Cortex of kidney (tissue), 1 donor: ENCODE measurements at places on chromosomes 12 and 14.

GRCh38 chr12:92336641-92337040 lies 191.0 kb upstream of the BTG1 start:
- DNase-seq, result no peak

- no peak for DNase-seq
These were observed 29.8 kb upstream of the STRAP start for GRCh38 chr12:15852383-15852782.

- DNase-seq, result no peak
These were observed 269.4 kb upstream of the ALG10 start for GRCh38 chr12:33752854-33753253.

GRCh38 chr14:105533391-105533790 lies 7.0 kb downstream of the TMEM121 start:
- no peak for DNase-seq

GRCh38 chr12:104906695-104907094 lies 51.4 kb downstream of the SLC41A2 start:
- DNase-seq, result no peak

- no peak for DNase-seq
These were observed 10.0 kb downstream of the SFSWAP start for GRCh38 chr12:131720921-131721320.

- DNase-seq, result no peak
These were observed 127.0 kb downstream of the ERC1 start for GRCh38 chr12:1117970-1118563.

DNA sequence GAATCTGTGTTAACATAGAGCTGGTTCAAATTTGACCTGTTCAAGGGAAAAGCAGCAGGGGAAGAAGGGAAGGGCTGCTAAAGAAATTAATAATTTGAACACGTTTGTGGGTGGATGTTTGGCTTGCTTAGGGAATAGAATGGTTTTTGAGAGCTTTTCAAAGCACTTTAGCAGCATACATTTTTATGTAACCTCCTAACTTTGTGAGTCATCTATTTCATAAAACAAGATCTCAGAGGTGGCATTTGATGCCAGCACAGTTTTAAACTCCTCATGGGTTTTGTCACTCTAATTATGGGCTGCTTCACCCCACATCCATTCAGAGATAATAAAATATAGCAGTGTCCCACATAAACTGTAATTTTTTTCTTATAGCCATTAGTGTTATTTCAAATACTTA lies 143.8 kb downstream of the ACSS3 start:
- DNase-seq, result no peak

DNA sequence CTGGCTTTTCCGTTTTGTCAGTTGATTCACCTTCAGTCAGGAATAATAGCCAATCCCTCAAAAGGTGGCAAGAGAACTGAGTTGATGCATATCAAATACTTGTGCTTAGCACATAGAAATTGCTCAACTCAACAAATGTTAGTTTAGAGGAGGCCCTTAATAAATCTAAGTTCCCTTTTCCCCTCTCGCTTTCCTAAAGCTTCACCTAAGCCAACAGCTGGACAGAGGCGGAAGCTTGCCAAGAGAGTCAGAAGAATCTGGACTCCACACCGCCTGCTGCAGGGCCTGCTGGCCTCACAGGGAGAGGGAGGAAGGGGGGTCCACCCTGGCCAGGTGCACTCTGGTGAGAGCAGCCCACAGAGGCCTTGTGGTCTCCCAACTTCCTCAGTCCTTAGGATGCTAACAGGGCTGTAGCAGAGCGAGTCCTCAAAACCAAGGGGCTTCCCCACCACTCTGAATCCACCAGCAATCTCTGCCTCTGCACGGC lies 213.1 kb downstream of the CHST11 start:
- DNase-seq, result no peak

DNA sequence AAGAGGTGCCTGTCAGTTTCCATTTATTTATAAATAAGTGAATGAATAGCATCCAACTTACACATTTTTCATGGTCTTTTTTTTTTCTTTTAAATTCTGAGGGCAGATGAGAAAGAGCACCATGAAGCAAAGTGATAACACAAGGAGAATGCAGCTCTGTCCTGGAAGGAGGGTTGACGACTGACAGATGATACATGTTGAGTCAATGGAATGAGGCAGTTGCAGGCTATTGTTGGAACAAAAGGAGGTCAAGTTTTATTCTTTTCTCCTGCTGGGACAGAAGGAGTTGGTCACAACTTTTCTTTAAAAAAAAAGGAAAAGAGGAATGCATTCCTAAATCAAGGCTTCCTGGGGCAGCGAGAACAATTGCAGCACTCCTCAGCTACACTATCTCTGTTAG lies 119.9 kb upstream of the PLEKHG7 start:
- DNase-seq, result no peak

DNA sequence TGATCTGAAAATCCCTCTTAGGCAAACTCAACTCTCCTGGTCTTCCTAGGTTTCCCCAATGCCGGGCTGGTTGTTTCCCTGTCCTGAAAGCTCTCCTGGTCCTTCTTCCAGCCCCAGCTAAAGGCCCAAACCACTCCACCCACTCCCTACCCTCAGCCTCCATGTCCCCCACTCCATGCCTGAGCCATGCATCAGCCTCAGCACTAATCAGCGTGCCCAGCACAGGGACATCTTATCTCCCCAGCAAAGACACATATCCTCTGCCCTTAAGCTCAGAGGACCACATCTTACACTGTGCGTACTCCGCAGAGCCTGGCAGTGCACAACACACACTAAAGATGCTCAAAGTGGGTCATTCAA lies 25.9 kb downstream of the ACTN1 start:
- DNase-seq, result no peak

DNA sequence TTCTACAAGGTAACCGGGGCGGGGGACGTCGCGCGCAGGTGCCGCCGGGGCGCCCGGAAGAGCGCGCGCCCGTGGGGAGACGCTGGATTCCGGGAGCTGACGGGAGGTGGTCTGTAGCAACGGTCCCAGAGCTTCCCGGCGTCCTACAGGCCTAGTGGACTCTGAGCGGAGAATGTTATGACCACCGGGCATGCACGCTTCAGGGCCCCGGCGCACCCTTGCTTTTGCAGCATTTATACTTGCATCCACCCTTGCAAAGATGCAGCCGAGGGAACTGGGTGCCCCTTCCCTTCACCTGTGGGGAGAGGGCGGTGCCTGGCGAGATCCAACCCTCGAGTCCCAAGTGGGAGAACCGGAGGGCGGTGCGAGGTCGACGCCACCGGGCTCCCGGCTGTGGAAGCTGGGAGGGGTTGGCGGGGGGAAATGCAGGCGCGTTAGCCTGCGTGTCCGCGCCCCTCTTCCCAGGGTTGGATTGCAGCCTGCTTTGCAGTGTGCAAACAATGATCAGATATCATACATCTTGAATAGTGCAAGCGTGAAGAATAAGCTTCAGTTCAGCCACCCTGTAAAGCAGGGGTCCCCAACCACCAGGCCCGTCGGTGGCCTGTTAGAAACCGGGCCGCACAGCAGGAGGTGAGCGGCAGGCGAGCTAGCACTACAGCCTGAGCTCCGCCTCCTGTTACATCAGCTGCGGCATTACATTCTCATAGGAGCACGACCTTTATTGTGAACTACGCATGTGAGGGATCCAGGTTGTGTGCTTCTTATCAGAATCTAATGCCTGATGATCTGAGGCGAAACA lies 576 bp downstream of the ERP29 start:
- DNase-seq, result no peak

- DNase-seq, result no peak
These were observed 191.5 kb upstream of the CAND1 start for GRCh38 chr12:67077617-67078016.

- no peak for DNase-seq
These were observed 3.8 kb upstream of the PSMC6 start for GRCh38 chr14:52703225-52703624.

- DNase-seq, result no peak
These were observed 20.8 kb downstream of the CFAP251 start for GRCh38 chr12:121939186-121939585.

GRCh38 chr14:93036652-93037345 lies 78.9 kb downstream of the ITPK1 start:
- DNase-seq, result no peak

GRCh38 chr12:50948798-50949197 lies 3.5 kb upstream of the HIGD1C start:
- no peak for DNase-seq

DNA sequence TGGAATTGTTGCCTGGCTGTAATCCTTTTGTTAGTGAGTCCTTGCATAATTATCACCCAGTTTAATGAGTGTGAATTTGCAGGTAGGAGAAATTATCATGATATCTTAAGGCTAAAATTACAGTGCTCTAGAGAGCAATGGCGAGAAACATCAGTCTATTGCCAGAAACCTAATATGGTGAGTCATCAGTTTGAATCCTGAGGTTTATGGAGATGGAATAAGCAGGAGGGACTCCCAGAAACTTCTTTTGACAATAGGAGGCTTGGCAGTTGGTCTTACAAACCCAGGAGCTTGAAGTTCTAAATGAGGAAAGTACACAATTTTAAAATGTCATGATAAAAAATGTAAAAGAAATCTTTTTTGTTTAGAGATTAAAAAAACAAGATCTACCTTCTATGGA lies 31.5 kb upstream of the CRADD start:
- no peak for DNase-seq

DNA sequence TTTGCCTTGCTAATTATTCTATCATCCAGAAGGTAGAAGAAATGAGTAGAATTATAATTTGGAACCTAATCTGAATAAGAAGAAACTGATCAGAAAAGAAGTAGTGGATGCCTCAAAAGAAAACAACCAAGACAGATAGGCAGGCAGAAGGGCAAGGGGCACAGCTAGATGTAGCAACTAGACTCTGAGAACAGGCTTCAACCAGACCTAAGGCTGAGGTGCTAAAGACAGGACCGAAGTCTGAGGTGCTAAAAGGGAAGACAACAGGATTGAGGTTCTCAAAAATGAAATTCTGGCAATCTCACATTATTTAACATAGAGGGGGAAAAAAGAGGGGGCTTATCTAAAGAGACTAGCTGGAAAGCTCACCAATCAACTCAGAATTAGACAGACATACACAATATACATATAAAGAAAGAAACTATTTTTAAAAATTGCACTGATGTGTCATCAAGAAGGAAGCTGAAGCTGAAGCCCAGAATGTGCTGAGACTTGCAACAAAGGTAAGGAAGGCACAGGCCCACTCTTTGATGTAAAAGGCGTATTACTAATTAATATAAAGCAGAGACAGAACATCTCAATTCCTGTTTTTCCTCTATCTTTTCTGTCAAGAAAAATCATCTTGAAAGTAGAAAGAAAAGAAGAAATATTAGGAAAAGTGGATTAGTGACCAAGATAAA lies 43.8 kb upstream of the CSRNP2 start:
- no peak for DNase-seq

GRCh38 chr12:126286203-126286602 lies 1221.0 kb downstream of the AACS start:
- DNase-seq, result no peak

- no peak for DNase-seq
These were observed 53.3 kb upstream of the CISTR start for GRCh38 chr12:53805067-53805466.

DNA sequence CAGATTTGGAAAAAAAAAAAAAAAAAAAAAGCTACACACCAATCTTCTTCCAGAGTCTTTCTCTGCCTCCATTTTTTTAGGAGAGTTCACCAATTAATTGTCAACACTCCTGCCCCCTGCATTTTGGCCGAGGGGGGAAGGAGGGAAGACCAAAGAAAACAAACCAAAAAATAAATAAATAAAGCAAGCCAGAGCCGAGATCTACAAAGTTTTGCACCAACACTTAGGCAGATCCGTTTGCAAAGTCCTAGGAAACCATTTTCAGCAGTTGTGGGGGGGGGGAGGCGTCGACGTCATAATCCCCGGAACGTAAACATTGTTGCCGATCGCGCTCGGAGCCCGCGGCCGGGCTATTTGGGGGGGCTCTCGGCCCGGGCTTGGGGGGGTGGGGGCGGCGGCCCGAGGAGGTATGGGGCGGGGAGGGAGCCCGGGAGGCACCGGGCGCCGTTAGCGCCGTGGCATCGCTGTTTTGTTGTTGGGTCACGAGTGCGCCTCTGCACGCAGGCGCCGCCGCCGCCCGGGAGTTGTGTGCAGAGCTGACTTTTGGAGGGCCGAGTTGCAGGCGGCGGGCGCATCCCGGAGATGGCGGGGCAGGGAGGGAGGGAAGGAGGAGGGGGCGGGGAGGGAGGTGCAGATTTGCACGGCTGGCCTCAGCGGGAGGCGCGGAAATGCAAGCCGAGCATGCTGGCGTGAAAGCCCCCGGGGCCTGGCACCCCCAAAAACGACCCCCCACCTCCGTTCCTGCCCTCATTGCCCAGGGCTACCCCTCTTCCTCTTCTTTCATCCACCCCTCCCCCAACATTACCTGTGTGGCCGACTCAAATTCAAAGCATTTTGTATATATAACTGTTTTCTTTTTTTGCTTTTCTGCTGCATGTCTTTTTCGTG lies 598 bp downstream of the KDM2B start:
- DNase-seq, result no peak

GRCh38 chr12:55982319-55982936 lies 8.6 kb downstream of the RAB5B start:
- DNase-seq, result no peak

- DNase-seq, result no peak
These were observed 143.8 kb downstream of the MED13L start for GRCh38 chr12:116133636-116134214.

- DNase-seq, result no peak
These were observed 41.8 kb upstream of the PPP2R5C start for GRCh38 chr14:101719708-101720107.

- no peak for DNase-seq
These were observed 219.1 kb downstream of the SLC41A2 start for GRCh38 chr12:104738776-104739642.

DNA sequence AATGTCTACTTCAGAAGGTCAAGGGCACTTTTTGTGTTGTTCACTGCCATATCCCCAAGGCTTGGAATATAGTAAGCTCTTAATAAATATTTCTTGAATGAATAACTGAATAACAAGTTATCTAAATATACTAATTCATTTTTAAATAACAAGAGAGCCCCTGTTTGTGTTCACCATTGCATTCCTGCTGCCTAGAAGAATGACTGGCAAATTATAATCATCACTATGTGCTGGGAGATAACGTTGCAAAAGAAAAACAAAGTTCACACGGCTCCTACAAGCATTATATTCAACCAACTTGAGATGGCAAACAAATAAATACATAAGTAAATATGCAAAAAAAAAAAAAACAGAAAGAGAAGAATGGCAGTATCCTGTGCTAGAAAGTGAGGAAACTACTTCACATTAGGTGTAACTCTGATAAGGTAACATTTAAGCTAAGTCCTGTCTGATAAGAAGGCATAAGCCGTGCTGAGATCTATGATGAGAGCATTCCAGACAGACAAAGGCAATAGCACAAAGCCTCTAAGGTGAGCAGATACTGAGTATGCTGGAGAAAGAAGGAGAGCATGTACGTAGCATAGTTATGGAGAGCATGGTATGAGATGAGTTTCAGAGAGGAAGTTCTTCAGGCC lies 9.2 kb upstream of the TSPAN8 start:
- no peak for DNase-seq

GRCh38 chr12:108995370-108995992 lies 25.4 kb downstream of the SVOP start:
- DNase-seq, result no peak

- no peak for DNase-seq
These were observed 77.2 kb downstream of the BAZ1A start for GRCh38 chr14:34797747-34798583.

DNA sequence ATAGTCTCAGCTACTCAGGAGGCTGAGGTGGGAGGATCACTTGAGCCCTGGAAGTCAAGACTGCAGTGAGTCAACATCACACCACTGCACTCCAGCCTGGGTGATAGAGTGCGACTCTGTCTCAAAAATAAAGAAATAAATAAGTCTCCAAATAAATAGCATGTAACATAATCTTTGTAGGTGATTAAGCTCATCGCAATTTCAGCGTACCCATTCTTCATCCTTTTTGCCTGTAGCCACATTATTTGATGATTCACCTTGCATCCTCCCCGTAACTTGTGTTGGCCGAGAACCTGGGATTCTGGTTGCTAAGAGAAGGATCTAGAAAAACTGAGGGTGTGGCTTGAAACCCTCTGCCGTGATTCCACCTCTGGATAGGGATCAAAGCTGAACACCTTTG lies 115.1 kb downstream of the GALC start:
- DNase-seq, result no peak
